ENCODE measurements at places on chromosomes 4 and X.

- no peak for DNase-seq
Measured at GRCh38 chr4:40946652-40947051, 196.9 kb downstream of the NSUN7 start.

- no peak for DNase-seq
Measured at GRCh38 chrX:54076903-54077302, 32.6 kb upstream of the PHF8 start.

GRCh38 chrX:112840382-112841113 lies at the start of gene AMOT:
AMOT (minus strand) TSS chrX:112840831; CDS start chrX:112823126, 17,705 bp downstream.
- no peak for DNase-seq

- no peak for DNase-seq
Measured at GRCh38 chrX:16958356-16958755, 11.9 kb downstream of the REPS2 start.

GRCh38 chrX:155134255-155134654 lies 62.9 kb downstream of the BRCC3 start:
- no peak for DNase-seq
